Left ventricle myocardium inferior (tissue), 1 donor: ENCODE measurements at places on chromosomes 5 and 9. TPM values are rescaled to one million over a fixed set of nuclear protein-coding genes. Genes with fewer than 3 reads are reported as not detected.

- H3K36me3 ChIP-seq: no peaks in the 10 kb centered on the region
- peaks cover 8% of the 10 kb centered on the region for H3K4me1 ChIP-seq
- no peak for DNase-seq
- no peak overlapping the region for H3K27ac ChIP-seq
Observed at GRCh38 chr5:59562756-59563389, 330.7 kb downstream of the PDE4D start.

DNA sequence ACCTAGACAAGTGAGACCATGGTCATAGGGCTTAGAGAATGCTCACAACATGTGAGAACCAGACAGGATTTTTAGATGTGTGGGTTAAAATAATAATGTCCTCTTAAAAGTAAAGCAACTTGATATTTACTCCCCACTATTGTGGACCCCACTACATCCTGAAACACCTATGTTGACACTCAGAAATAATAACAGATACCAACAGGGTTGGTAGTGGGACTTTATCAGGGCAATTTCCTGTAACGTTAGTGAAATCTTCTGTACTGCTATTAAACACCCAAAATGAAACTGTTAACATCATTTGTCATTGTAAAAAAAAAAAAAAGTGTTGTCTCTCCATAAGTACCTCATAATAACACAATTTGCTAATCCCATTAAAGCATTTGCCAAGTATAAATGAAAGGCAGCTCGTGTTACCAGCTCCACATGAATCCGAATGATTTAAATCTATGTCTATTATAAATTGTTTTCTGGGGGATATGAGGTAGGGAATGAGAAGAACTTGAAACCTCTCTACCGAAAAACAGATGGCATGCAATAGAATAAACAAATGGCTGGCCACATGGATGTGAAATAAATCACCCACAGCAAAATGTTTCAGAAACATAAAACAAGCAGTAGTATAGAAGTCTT, 285.9 kb downstream of the ARHGEF28 start:
- no peaks in the 10 kb centered on the region for H3K36me3 ChIP-seq
- H3K4me3 ChIP-seq: no peak overlapping the region
- no peak overlapping the region for H3K27ac ChIP-seq
- no peaks in the 10 kb centered on the region for H3K27me3 ChIP-seq

DNA sequence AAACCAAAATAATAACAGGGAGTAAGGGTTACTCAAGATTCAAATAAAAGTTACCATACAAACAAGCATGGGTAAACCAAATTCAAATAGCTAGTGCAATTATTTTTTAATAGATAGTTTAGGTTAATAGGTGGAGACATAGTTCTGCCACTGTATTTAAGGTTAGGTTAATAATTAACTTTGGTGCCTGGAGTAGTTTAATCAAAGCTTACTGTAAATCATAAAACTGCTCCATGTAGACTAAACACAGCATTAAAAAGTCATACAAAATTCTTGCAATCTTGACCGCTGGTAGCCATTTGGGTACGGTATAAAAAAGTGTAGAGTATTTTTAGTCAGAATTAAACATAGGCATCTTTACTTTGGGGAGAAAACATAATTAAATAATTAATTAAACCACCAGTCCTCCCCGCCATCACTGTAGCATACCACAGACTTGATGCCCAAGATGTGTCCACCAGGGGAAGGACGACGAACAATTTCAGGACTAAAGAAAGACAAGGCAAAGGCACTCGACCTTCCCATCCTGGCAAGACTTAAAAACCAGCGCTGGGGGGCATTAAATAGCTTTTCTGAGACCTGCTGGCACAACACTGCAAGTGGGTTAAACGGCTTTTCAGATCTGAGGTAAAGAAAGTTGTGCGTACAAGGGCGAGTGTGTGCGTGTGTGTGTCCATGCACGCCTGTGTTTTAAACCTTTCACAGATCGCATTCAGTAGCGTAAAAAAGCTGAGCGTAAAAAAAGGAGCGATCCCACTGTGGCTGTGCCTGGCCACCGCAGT, 2.9 kb downstream of the SEMA6A start:
- H3K4me3 ChIP-seq: peak overlapping the region; percentile 79
- no peaks in the 10 kb centered on the region for H3K36me3 ChIP-seq
- H3K4me1 ChIP-seq: peaks cover 48% of the 10 kb centered on the region
- H3K27me3 ChIP-seq: peaks cover 52% of the 10 kb centered on the region
- H3K27ac ChIP-seq: peak overlapping the region; percentile 83
- DNase-seq: no peak

DNA sequence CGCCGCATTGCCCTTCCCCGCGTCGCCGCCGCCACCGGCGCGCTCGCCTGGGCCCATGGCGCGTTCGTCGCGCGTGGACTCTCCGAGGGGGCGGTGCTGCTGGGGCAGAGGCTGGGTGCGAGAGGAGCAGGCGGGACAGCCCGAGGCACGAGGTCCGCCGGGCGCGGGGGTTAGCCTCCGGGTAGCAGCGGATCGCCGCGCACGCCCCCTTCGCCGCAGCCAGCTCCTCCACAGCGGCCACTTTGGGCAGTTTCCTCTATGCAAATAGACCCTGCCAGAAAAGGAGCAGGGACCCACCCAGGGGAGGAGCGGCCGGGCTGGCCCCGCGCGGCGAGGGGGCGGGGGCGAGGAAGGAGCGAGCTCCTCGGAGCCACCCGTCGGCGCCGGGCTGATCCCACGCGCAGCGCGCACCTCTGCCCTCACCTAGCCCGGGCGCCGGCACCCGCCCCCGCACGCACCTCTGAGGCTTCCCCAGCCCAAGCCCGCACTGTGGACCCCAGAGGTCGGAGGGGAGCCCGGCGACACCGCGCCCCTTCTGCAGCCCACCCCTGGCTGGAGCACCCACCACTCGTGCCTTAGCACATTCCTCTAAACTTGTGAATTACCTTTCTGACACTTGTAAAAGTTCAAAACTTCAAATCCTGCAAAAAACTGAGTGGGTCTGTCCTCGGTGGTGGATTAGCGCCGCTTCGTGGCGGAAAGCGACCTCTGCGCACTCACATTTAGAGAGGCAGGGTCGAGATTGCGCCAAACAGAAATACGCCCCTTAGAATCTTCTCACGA, at the start of gene COL23A1:
TSS of gene COL23A1 (minus strand) at position 253 of the 783 bp plus-strand sequence.
- H3K4me3 ChIP-seq: peak within 1 kb of the TSS; percentile 68
- peak; percentile 72 for DNase-seq
- H3K4me1 ChIP-seq: peaks cover 39% of the 10 kb centered on the region
- H3K27me3 ChIP-seq: peaks cover 38% of the 10 kb centered on the region
- peak within 1 kb of the TSS; percentile 83 for H3K27ac ChIP-seq

GRCh38 chr5:153748823-153749222, 258.4 kb downstream of the GRIA1 start:
- H3K4me3 ChIP-seq: no peak overlapping the region
- no peaks in the 10 kb centered on the region for H3K4me1 ChIP-seq
- H3K27ac ChIP-seq: no peak overlapping the region
- H3K27me3 ChIP-seq: peaks cover 5% of the 10 kb centered on the region

DNA sequence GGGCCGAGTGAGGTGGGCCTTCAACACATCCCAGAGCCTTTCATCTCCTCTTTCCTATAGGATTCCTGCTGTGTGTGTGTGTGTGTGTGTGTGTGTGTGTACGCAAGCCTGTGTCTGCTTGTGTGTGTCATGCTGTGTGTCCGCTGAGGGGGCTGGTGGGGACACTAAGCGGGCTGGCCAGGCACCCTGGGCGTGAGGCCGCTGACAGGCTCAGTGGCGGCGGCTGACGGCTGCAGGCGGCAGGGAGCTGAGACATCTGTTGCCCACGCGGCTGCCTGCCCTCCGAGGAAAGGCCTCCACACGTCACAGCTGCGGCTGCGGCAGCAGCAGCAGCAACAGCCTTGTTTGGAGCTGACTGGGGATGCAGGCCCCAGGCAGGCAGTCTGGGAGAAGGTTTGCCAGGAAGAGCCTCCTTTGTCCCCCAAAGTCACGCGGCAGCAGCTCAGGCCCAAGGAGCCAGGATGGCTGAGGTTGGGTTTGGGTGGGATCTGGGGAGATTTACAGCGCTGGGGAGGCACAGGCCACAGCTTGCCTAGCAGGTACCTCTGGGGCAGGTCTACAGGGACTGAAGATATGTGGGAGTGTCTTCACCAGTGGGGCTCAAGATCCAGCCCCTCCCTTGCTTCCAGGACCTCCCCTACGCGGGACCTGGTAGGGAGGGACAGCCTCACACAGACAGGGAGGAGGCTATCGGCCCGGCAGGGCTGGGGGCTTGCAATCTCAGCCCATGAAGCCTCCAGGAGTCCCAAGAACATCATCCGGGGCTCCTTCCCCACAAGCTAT, 1.8 kb downstream of the PDLIM4 start:
- peak overlapping the region; percentile 78 for H3K27ac ChIP-seq
- H3K36me3 ChIP-seq: no peaks in the 10 kb centered on the region
- peaks cover 78% of the 10 kb centered on the region for H3K4me1 ChIP-seq
- DNase-seq: peak; percentile 69
- peak overlapping the region; percentile 69 for H3K4me3 ChIP-seq

Gene FOXD1
- total RNA-seq: 0.19 TPM

Gene ARHGEF28
- total RNA-seq: 2.1 TPM

Gene SH2D3C
- 18.2 TPM for total RNA-seq

Gene PWWP2A
- total RNA-seq: 9.9 TPM
